ENCODE measurements at places on chromosomes 1 and 21.

DNA sequence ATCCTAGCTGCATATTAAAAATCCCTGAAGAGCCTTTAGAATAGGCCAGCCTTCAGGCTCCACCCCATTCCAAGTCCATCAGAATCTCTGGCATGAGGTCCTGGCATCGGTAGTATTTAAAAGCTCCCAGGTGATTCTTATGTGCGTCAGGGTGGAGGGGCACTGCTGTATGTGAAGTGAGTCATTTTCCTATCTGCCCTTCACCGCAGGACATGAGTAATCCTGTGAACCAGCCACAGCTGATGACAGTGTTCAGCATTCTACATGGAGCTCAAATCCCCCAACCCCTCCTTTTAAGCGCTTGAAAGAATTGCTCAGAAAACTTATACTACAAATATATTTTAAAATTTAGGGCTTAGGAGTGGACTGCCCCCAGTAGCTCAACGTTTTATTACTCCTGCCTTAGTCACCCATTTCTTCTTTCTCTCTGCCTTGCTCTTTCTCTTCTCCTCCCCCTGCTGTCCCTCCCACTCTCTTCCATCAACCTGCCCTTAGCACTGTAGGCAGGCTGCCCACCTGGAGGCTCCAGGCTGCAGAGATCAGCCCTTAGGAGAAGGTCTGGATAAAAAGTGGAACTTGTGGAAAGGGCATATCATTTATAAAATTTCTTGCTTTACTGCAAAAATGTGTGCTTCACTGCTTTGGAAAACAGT is 73.8 kb upstream of the ZNF281 start:
- no peak for DNase-seq

GRCh38 chr1:201559679-201560162 is 20.8 kb downstream of the NAV1 start:
- peak; percentile 52 for DNase-seq

- no peak for DNase-seq
Measured at GRCh38 chr1:65097076-65097475, 50.9 kb upstream of the AK4 start.

- DNase-seq = no peak
Measured at GRCh38 chr1:9539829-9540550, 725 bp downstream of the SLC25A33 start.

DNA sequence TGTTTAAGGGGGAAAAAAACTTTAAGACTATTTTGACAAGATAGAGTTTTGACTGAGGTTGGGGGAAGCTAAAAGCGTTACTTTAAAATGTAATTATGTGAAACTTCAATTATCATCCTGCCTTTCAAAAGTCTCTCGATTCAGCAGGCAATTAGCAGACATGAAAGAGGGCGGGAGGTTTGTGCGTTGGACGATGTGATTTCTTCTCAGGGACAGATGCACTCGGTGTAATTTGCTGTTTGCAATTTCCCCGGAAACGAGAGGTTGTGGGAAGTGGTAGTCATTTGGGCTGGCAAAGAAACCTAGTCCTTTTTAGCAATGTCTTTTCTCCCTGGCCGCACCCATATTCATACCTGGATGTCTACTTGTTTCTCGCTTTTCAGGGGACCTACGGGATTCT is 27.1 kb downstream of the KAZN start:
- DNase-seq = no peak

Measured in naive thymus-derived CD8-positive, alpha-beta T cell (primary cell).